Activated naive CD4-positive, alpha-beta T cell treated with Interleukin-2 at 50 U/mL for 16 hours (primary cell): ENCODE measurements at places on chromosomes 6 and 20.
A peak's percentile ranks its signal among the peaks of the same experiment; 100 is the strongest.

- DNase-seq = no peak
Measured at GRCh38 chr20:57248132-57248797, 18.2 kb downstream of the BMP7 start.

- peak; percentile 81 for DNase-seq
Measured at GRCh38 chr20:49595811-49596561, 28.0 kb upstream of the PTGIS start.

GRCh38 chr20:1337441-1337840, 8.5 kb upstream of the SDCBP2 start:
- DNase-seq = no peak

DNA sequence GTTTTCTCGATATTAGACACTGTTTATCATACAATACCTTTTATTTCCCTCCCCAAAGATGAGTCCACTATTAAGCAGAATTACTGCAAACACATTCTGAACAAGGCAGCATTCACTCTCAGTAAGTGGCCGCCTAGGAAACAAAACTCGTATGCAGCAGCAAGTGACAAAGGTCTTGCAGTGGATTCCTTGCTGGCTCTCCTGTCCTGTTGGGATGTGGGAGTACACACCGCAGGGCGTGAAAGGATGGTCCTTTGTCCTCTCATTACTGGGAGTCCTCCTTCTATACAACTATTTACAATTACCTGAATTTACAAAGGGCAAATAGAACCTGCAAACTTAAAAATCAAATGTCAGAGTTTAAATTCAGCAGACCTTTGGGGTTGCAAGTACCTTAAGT, 16.1 kb downstream of the CTCFL start:
- DNase-seq = no peak

DNA sequence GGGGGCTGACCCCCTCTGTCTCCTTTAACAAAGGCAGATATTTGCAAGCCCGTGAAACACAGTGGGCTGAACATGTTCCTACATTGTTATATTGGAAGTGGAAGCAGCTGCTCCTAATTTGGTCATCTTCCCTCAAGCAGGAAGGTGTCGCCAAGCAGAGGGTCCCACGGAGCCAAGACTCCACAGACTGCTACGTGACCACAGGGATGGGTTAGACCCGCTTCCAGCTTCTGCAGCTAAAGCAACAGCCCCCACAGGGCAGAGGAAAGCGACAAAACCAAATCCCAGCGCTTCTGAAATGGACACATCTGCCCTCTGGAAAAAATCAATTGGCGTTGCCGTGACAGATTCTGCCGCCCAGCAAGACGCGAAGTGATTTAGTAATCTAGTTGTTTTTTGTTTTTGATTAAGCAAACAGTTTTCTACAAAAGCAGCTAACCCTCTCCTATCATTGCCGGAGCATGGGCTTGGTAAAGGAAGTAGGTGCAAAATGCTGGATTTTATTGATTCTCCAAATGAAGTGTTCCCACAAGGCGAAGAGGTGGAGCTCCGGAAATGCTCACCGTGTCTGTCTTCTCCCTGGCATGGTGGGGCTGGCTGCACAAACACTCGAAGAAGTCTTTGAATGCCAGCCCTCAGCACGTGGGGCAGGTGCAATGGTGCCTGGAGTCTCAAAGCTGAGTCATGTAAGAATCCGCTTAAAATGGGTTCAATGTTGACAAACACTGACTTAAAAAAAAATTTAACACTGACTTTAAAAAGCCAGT, 79.4 kb upstream of the FRMD1 start:
- no peak for DNase-seq

- no peak for DNase-seq
Measured at GRCh38 chr6:27811451-27811772, 100.8 kb downstream of the OR2B2 start.

GRCh38 chr6:46419576-46420002, 71.7 kb downstream of the RCAN2 start:
- no peak for DNase-seq

DNA sequence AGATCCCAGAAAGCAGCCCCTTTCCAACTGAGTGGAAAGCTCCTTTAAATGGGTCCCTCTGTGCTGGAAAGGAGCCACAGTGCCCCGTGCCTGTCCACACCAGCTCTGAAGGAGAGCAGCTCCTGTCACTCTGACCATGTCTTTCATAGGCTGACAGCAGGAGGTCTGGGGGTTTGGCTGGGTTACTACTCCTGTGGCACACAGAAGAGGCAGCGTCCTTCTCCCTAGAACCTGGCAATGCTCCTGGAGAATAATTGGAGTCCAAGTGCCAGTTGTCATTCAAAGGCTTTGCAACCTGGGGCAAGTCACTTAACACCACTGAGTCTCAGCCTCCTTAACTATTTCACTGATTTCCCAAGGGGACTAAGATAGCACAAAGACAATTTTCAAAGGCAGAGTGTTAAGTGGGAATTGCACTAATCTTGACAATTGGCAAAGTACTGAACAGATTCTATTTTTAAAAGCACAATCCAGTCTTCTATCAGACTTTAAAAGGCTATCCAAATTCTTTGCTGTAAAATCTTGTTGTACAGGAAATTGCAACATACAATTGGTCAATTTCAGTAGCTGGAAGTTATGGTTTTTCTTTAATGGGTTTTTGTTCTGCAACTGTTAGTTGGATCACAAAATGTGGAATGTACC, 457.2 kb downstream of the KIF16B start:
- no peak for DNase-seq

GRCh38 chr6:48151142-48151541, 40.1 kb upstream of the PTCHD4 start:
- DNase-seq = no peak

- DNase-seq = no peak
Measured at GRCh38 chr6:15401120-15401519, 155.3 kb downstream of the JARID2 start.

GRCh38 chr6:133502441-133503335, 261.5 kb downstream of the EYA4 start:
- no peak for DNase-seq
